ENCODE measurements at places on chromosomes 4 and X. TPM values are rescaled to one million over a fixed set of nuclear protein-coding genes. Genes with fewer than 3 reads are reported as not detected.
A peak's percentile ranks its signal among the peaks of the same experiment; 100 is the strongest.

CFAP299 gene
- 2.3 TPM for total RNA-seq

GLUD2 gene
- total RNA-seq, result 0.55 TPM

MAGEB4 gene
- not detected for total RNA-seq

NALF2 gene
- not detected for total RNA-seq

GPR82 gene
- not detected for total RNA-seq

CXCL10 gene
- total RNA-seq, result not detected

MAOB gene
- not detected for total RNA-seq

RNF212 gene
- not detected for total RNA-seq

UGT2A3 gene
- total RNA-seq, result not detected

DTHD1 gene
- not detected for total RNA-seq

GRCh38 chr4:58833126-58833525 is 1722.9 kb upstream of the IGFBP7 start:
- no peak for DNase-seq
- no peak overlapping the region for H3K27ac ChIP-seq
- no peaks in the 10 kb centered on the region for H3K27me3 ChIP-seq
- no peaks in the 10 kb centered on the region for H3K4me1 ChIP-seq
- H3K4me3 ChIP-seq, result no peak overlapping the region

GRCh38 chr4:87033902-87034301 is 99.1 kb downstream of the AFF1 start:
- H3K36me3 ChIP-seq, result 0 out of 2 replicates have a peak, but pooled peaks cover 3% of the 10 kb centered on the region
- peaks cover 50% of the 10 kb centered on the region for H3K4me1 ChIP-seq
- no peaks in the 10 kb centered on the region for H3K27me3 ChIP-seq
- DNase-seq, result no peak
- no peak overlapping the region for H3K4me3 ChIP-seq

DNA sequence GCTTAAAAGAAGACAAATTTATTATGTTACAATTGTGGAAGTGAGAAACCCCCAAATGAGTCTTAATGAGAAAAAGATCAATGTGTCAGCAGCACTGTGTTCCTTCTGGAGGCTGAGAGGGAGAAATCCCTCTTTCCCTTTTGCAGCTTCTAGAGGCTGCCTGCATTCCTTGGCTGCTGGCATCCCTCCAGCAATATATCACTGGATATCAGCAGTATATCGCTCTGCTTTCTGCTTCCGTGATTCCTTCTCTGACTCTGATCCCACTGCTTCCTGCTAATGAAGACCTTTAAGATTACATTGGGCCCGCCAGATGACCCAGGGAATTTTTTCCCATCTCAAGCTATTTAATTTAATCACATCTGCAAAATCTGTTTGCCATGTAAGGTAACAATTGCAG is 1008.0 kb downstream of the RAPGEF2 start:
- no peak overlapping the region for H3K4me3 ChIP-seq
- H3K4me1 ChIP-seq, result no peaks in the 10 kb centered on the region
- no peak for DNase-seq
- no peak overlapping the region for H3K27ac ChIP-seq

DNA sequence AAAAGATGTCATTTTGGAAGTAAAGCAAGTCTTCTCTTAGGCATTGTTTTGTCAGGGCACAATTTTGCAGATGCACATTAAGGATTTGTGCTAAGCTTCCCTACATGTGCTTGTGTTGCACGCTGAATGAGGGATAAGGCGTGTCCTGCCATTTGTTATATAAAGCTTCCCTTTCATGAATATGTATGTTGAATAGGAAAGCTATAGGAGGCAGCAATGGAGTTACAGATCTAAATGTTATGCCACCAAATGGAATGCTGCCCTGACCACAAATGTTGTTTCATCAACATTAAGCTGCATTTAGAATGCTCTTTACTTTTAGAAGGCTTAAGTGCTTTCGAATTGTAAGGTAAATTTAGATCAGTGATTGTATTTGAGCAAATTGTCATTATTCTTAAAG is 20.9 kb downstream of the SGMS2 start:
- H3K27me3 ChIP-seq, result no peaks in the 10 kb centered on the region
- no peak overlapping the region for H3K4me3 ChIP-seq
- H3K36me3 ChIP-seq, result no peaks in the 10 kb centered on the region
- no peak for DNase-seq

GRCh38 chr4:122798101-122798500 is 28.5 kb upstream of the FGF2 start:
- H3K27me3 ChIP-seq, result no peaks in the 10 kb centered on the region
- H3K4me3 ChIP-seq, result peak overlapping the region; percentile 2
- peaks cover 25% of the 10 kb centered on the region for H3K4me1 ChIP-seq
- peak overlapping the region; percentile 69 for H3K27ac ChIP-seq
- H3K36me3 ChIP-seq, result no peaks in the 10 kb centered on the region

DNA sequence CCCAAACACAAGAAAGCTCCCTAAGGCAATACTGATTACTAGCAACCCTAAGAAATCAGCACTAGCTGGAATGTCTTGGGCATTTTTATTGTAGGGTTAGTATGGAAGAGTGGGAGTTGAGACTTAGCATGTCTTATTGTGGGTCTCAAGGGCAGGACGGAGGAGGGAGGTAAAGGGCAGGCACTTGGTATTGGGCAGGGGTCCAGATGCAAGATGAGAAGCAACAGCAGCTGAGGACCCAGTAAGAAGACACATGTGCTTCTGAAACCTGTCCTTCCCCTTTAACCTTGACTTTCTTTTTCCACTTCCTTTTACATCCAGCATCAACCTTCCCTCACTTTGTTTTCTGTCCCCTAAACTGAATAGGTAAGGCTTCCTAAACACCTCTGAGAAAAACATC is 37.4 kb downstream of the LARP7 start:
- H3K4me3 ChIP-seq, result no peak overlapping the region
- no peaks in the 10 kb centered on the region for H3K27me3 ChIP-seq
- H3K36me3 ChIP-seq, result no peaks in the 10 kb centered on the region
- no peak overlapping the region for H3K27ac ChIP-seq
- DNase-seq, result no peak

DNA sequence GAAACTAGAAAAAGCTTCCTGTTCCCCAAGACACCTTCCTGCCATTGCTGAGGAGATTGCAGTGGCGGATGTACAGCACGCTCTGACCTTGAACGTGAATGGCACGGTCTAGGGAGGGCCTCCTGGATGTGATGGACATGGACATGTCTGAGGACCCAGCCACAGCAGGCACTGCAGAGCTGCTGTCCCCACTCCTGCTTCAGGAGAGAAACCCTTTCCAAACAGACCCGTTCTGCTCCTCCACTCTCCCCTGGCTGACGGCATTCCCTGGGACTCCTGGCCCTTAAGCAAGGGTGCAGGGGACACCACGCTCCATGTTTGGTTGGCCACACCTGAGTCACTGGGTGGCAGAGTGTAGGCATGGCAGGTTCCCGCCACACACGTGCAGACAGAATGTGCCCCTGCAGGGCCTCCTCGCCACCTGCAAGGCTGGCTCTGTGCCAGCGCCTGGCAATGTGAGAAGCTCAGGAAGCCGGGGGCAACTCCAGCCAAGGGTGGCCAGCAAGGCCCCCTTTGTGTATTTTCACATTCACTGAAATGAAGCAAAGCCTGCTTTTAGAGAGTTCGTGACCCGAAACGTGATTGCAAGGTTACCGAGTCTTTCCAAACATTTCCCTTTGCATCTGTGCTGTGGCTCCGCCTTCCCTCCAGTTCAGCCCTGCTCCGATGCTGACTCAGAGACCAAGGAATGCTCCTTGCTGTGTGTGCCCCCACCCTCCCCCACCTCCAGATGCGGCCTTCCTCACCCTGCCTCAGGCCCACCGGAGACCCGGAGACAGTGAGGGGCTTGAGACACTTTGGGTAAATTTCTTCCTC is 46.1 kb downstream of the HTRA3 start:
- no peak overlapping the region for H3K27ac ChIP-seq
- no peaks in the 10 kb centered on the region for H3K27me3 ChIP-seq
- peak; percentile 60 for DNase-seq
- no peak overlapping the region for H3K4me3 ChIP-seq
- no peaks in the 10 kb centered on the region for H3K36me3 ChIP-seq
- H3K4me1 ChIP-seq, result peaks cover 9% of the 10 kb centered on the region

GRCh38 chr4:75179510-75179909 is 246.6 kb downstream of the PARM1 start:
- DNase-seq, result no peak
- no peak overlapping the region for H3K27ac ChIP-seq
- H3K27me3 ChIP-seq, result no peaks in the 10 kb centered on the region

GRCh38 chrX:2592279-2592678 is 91.5 kb upstream of the DHRSX start:
- DNase-seq, result no peak
- H3K27ac ChIP-seq, result no peak overlapping the region
- no peaks in the 10 kb centered on the region for H3K36me3 ChIP-seq
- no peaks in the 10 kb centered on the region for H3K27me3 ChIP-seq

GRCh38 chr4:33160126-33160525 is 2440.0 kb downstream of the PCDH7 start:
- no peaks in the 10 kb centered on the region for H3K36me3 ChIP-seq
- no peak for DNase-seq
- H3K4me1 ChIP-seq, result no peaks in the 10 kb centered on the region
- H3K4me3 ChIP-seq, result no peak overlapping the region

DNA sequence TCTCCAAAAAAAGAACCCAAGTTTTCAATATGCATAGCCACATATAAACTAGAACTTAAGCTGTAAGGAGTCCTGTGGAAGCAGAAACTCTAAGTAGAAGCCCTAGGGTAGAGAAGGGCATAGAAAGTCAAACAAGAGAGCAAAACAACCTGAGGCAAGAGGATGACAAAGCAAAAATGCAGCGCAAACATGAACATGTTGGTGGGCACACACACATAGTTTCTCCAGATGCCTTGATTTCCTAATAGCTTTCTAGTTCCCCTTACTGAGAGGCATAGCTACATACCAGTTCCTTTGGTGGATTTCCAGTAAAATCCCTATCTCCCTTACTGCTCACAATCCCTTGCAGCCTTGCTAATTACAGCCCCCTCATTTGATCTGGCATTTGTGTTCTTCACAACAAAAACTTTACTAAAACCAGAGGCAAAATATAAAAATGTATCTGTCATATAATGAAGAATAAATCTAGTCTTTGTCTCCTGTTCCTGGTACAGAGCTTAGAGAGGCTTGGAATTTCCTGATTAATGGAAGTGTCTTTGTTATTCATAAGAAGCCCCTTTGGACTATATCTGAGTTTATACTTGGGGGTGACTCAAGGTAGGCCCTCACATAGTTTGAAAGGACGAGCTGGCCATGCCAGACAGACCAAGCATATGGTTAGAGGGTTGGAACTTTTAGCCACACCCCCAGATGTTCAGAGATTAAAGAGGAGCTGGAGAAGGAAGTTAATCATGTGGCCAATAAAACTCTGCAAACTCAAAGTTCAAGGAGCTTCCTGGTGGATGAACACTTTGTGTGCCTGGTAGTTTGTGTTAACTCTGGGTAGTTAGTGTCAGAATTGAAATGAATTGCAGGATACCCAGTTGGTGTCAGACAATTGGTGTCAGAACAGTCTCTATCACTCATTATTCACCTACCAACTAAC is 52.7 kb upstream of the ZCCHC13 start:
- DNase-seq, result peak; percentile 54
- H3K4me1 ChIP-seq, result peaks cover 40% of the 10 kb centered on the region
- H3K27me3 ChIP-seq, result no peaks in the 10 kb centered on the region
- H3K36me3 ChIP-seq, result peaks cover 18% of the 10 kb centered on the region

GRCh38 chrX:40459571-40460158 is 121.1 kb upstream of the ATP6AP2 start:
- no peaks in the 10 kb centered on the region for H3K4me1 ChIP-seq
- H3K27ac ChIP-seq, result no peak overlapping the region
- DNase-seq, result no peak
- H3K4me3 ChIP-seq, result no peak overlapping the region

- peaks cover 17% of the 10 kb centered on the region for H3K4me1 ChIP-seq
- H3K27me3 ChIP-seq, result no peaks in the 10 kb centered on the region
- H3K36me3 ChIP-seq, result no peaks in the 10 kb centered on the region
- H3K4me3 ChIP-seq, result no peak overlapping the region
- DNase-seq, result no peak
Measured at GRCh38 chr4:24862073-24862751, 50.6 kb downstream of the CCDC149 start.

GRCh38 chr4:119834906-119835612 is 206.5 kb upstream of the PDE5A start:
- H3K4me1 ChIP-seq, result peaks cover 44% of the 10 kb centered on the region
- peak overlapping the region; percentile 95 for H3K27ac ChIP-seq
- H3K4me3 ChIP-seq, result no peak overlapping the region
- no peaks in the 10 kb centered on the region for H3K27me3 ChIP-seq

Data from SJSA1 (cell line).